Kidney tubule cell (primary cell): ENCODE measurements at places on chromosomes 1 and 21.

- DNase-seq, result peak; percentile 82
Observed at GRCh38 chr1:23544444-23545389, 13.7 kb upstream of the E2F2 start.

GRCh38 chr21:38950435-38951094, 144.8 kb downstream of the ETS2 start:
- peak; percentile 65 for DNase-seq

GRCh38 chr1:110056776-110057175, 13.7 kb downstream of the ALX3 start:
- DNase-seq, result peak; percentile 13

DNA sequence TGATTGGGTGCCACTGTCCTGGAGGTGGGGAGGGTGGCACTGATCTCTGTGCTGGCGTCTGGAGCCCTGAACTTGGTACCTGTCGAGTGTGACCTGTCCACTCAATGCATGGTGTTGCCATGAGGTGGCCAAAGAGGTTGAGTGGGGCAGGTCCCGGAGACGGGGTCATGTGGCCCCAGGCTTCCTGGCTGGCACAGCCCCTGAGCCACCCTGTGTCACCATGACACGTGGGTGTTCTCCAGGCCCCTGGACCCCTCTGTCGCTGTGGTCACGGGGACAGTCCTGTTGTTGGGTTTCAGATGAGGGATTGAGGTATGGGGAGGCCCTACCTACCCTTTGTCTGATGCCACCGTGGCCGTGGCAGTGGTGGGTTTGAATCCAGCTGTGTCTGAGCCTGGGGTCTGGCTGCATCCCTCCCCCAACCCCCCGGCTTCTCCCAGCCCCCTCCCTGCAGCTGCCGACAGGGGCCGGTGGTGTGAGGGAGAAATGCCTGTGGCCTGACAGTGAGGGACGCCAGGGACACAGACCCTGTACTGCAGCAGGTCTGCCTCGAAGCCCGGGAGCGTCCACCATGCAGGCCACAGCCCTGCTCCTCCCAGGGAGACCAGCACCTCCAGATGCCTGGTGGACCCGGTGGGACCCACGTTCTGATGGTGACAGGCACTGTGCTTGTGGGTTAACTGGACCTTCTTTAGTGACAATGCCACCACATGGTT, 12.0 kb downstream of the TRPM2 start:
- no peak for DNase-seq

DNA sequence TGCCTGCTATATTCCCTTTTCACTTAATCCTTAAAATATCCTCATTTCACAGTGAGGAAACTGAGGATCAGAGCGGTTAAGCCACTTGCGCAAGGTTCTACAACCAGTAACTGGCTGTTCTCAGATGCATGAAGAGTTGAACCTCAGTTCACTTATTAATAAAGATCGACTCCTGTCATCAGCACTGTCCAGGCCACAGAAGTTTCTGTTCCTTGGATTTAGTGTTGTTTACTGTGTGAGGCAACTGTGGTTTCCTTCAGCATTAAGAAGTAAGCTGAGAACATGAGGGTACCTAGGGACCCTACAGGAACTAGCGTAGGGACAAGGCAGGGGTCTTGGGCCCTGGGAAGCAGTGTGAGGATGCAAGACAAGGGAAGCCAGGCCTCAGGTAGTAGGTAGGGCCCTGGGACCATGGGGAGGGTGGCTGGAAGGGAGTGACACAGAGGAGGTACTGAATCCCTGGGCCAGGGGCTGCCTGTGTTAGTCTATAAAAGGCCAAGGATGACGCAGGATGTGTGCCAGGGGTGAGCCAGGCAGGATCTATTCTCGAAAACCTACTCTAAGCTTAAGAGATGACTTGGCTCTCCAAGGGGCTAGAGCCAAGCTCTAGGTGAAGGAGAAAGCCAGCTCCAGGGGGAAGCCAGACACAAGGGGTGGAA, 181.2 kb upstream of the CSF3R start:
- no peak for DNase-seq

DNA sequence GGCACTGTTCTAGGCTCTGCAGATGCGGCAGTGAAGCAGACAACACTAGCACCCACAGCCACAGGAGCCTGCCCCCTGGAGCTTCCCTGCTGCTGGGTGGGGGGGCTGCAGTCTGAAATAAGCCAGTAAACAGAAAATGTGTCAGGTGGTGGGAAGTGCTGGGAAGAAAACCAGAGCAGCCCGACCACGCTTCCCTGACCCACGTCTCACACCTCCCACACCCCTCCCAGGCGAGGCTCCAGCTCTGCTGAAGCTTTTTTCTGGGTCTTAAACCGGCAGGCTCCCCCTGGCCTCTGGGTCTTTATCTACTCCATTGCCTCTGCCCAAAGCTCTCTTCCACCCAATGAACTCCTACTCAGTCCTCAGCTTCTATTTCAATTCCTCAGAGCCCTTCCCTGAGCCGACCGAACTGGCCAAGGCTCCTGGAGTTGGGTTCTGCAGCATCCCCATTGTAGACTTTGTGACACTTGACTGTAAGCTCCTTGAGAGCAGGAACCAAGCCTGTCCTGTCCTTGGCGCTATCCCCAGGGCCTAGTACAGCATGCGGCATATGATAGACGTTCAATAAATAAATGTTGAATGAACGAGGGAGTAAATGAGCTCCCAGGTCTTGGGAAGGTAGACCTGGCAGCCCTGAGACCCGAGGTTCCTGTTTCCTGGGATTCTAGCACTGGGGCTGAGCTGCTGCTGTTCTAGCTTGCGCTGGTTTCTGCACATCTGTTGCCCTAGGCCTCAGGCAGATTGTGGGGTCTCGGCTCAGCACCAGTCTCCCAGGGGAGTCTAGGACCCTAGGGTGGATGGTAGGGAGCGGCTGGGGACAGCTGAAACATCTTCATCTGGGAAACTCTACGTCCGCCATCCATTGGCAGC, 18.4 kb downstream of the MIIP start:
- DNase-seq, result no peak

- no peak for DNase-seq
Observed at GRCh38 chr1:245279346-245279745, 124.6 kb downstream of the KIF26B start.

DNA sequence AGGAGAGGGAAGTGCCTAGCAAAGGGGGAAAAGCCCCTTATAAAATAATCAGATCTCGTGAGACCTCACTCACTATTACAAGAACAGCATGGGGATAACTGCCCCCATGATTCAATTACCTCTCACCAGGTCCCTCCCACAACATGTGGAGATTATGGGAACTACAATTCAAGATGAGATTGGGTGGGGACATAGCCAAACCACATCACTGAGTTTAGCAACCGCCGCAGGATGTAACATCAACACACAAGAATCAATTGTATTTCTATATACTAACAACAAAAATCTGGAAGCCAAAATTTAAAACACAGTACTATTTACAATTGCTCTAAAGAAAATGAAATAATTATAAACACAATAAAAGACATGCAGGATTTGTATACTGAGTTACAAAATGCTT, 21.9 kb downstream of the DIRAS3 start:
- no peak for DNase-seq

GRCh38 chr1:177045151-177045550, 119.4 kb downstream of the ASTN1 start:
- DNase-seq, result no peak

DNA sequence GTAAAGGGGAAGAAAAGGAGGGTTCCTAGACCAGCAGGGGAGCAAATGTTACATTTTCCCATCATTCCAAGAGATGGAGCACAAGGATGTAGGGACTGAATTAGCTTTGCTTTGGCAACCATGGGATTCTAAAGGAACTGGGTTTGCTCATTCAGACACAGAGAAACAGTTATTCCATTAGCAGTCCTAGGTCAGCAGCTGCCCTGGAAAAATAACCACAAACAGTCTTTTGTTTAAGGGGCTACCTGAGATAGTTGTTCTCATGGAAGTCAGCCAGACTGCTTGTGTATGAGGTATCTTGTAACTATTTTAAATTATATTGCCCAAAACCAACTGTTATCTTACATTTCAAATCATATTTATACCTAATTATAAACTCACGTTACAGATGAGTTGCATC, 58.4 kb upstream of the VCAM1 start:
- DNase-seq, result no peak

- peak; percentile 34 for DNase-seq
Observed at GRCh38 chr1:33735624-33736023, 128.3 kb upstream of the HMGB4 start.

GRCh38 chr1:204848579-204848978, 22.1 kb upstream of the NFASC start:
- DNase-seq, result no peak

DNA sequence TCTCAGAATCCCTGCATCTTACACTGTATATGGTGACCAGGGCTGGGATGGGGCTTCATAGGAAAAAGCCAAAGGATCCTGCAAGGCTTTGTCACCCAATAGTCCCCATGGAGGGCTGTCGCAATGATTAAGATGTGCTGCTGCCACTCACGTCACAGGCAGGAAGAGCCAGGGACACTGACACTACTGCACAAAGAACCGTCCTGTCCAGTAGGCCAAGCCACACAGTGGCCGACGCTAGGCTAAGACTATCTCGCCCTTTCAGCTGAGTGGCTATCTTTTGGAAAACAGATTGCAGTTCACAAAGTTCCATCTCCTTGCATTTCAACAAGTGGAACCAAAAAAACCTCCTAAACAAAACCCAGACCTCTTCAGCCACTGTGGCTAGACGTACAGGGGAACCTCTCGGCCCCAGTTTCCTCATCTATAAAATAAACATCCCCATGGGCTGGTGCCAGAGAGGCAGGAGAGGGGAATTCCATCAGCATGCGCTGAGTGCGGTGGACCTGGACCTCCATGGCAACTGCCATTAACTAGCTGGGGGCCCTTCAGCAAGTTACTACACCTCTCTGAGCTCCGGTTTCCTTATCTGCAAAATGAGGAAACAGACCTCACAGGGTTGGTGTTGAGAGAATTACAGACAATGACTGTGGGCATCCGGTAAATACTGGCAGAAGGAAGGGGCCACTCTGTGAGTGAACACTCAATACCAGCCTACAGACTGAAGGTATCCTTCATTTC, 8.7 kb downstream of the CAPZB start:
- DNase-seq, result peak; percentile 46

DNA sequence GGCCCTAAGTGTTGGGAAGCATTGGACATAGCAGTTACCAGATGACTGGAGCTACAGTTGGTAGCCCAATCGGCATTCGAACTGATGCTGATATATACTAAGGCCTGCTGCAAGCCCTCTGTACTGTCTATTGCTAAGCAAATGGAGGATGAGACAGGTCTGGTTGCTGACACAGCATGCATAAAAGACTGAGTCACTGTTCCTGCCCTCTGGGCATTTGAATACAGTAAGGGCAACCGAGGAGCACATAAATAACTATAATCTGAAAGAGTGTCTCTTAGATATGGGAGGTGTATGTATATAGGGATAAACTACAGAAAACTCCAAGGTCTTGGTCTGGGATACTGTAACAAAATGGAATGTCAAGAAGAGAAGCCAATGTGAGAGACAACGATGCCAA, 16.8 kb upstream of the MARK1 start:
- DNase-seq, result peak; percentile 45

DNA sequence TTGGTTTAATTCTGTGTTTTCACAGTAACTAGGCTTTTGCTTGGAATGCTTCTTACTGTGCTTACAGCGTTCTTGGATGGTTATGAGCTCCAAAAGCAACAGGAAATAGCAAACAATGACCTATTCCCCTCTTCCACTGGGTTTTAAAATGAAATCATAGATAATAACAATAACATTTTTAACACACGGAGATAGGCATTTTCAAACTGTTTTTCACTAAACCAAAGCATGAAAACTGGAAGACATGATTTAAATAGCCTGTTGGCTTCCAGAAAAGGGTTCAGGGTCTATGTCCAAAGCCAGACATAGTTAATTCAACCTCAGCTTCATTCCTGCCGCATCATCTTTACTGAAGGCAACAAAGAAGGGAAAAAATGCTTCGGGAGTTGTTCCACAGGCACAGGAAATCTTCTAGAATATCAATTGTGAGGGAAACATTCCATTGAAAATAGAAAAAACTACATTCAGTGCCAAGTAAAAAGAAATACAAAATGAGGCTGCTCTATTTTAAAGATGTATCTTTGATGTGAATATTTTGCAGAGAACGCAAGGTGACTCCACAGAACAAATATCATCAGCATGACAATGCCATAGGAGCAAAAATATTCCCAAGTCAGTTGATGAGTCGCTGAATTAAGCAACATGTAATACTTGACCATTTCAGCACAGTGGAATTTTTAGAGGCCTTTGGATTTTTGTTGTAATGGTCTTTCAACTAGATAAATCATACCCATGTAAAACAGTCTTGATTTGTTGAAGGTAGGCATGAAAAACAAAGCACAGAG, 80.7 kb downstream of the NID1 start:
- DNase-seq, result peak; percentile 68

DNA sequence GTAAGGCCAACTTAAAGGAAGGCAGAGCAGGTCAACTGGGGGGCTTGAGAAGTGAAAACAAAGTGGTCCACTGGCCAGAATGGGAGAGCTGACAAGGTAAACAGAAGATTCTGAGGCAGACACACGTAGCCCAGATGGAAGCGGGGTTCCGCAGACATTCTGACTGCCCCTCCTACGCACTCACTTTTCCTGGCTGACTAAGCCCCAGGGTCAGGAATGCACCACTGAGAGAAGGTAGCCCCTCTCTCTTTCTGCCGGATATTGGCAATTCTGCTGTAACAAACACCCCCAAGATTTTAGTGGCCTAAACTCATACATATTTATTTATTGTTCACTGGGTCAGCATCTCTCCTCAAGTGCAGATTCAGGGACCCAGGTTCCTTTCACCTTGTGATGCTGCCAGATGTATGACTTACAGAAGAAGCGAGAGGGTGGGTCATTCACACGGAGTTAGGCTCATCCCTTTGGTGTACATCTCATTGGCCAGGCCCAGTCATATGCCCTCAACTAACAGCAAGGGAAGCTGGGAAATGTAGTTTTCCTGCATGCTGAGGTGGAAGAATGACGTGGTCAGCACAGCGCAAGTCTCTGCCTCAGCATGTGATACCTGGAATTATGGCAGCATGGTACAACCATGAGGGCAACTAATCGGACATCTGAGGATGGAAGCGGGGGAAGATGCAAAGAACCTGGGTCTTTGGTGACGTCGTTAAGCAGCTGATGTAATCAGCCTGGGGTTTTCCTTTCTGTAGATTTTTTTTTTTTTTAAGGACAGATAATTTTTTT, 43.4 kb upstream of the MRPS6 start:
- peak; percentile 66 for DNase-seq

- peak; percentile 18 for DNase-seq
Observed at GRCh38 chr1:9755441-9755995, 68.2 kb downstream of the CLSTN1 start.

GRCh38 chr1:115210302-115210711, 121.0 kb upstream of the TSPAN2 start:
- peak; percentile 21 for DNase-seq

GRCh38 chr1:19698181-19698580, 33.5 kb downstream of the HTR6 start:
- DNase-seq, result no peak

- no peak for DNase-seq
Observed at GRCh38 chr1:82279241-82279640, 478.5 kb downstream of the ADGRL2 start.
